ENCODE measurements at places on chromosomes 2 and 18.
A peak's percentile ranks its signal among the peaks of the same experiment; 100 is the strongest.

DNA sequence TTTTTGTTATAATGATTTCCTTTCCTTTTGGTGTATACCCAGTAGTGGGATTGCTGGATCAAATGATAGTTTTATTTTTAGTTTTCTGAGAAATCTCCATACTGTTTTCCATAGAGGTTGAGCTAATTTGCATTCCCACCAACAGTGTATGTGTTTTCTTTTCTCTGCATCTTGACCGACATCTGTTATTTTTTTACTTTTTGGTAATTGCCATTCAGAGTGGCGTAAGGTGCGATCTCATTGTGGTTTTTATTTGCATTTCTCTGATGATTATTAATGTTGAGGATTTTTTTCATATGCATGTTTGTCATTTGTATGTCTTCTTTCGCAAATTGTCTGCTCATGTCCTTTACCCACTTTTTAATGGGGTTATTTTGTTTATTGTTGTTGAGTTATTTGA is 58.1 kb downstream of the ARHGAP25 start:
- DNase-seq: no peak

DNA sequence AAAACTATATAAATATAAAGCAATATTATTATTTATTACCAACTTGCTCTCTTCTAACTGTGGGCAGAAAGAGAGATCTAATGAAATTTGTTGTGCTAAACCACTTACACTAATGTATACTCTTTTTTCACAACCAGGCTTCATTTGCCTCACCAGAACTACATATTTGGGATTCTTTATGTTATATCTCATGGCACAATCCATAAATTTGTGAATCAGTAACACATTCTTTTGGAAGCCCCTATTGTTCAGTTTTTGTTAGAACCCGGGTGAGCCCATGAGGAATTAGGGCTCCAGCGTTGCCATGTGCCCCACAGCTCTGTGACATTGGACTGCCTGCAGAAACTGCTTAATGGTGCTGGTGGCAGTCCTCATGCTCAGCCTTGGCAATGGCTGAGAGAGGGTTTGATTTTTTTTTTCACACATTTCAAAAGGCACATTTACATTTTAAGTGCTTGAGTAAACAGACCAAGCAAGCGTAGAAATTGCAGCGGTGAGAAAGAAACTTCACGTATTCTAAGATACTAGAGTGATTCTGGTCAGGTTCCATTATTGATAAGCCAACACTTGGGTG is 15.3 kb downstream of the VIT start:
- no peak for DNase-seq

DNA sequence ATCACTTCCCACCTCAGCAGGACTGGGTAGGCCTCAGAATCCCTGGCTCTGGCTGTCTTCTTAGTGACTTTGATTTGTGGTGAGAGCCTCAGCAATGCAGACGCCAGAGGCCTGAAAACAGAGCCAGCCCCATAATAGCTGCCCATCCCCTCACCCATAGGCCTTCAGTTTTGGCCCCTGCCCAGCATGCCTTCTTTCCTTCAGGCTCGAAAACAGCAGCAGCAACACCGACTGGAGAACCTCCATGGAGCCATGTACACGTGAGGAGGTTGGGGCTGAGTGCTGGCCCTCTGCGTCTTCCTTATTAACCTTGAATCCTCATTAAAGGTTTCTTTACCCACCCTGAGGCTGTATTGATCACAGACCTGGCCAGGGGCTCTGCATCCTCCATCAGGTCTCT is 1.7 kb downstream of the RNF181 start:
- DNase-seq: no peak

GRCh38 chr18:63578357-63578958 is 8.7 kb upstream of the SERPINB13 start:
- DNase-seq: peak; percentile 32

- DNase-seq: no peak
Observed at GRCh38 chr2:191626497-191627151, 51.3 kb upstream of the NABP1 start.

- no peak for DNase-seq
Observed at GRCh38 chr2:204109681-204110080, 173.1 kb downstream of the ICOS start.

GRCh38 chr18:21321711-21322110 is 79.7 kb downstream of the GREB1L start:
- DNase-seq: no peak

GRCh38 chr2:240797914-240798313 is 22.1 kb downstream of the KIF1A start:
- DNase-seq: no peak

GRCh38 chr2:132953771-132954170 is 283.8 kb upstream of the LYPD1 start:
- DNase-seq: no peak

DNA sequence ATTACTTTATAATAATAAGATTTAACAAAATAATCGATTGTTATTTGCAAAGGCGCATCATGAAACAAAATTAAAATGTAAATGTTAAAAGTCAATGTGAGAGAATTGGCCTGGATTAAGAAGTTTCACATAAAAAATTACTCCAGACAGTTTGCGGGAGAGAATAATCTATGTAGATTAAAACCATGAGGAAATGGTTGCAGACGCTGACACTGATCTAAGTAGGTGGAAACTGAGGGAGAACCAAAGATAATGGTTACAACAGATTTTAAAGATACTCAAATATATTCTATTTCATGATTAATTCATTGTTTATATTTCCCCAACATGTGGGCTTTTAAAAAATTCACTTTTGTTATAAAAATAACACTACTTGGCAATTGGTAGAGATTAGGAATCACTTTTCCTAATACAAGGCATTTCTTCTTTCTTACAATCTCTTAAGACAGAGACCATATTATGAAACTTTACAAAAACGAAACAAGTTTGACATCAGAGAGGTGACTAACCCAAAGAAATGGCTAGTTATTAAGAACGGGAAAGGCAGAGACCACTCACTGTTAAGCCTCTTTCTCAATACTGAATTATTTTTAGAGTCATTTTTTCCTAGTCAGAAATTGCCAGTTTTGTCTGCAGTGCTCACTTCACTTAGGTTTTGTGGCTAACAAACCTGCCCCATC is 1.6 kb downstream of the KANSL1L start:
- no peak for DNase-seq

DNA sequence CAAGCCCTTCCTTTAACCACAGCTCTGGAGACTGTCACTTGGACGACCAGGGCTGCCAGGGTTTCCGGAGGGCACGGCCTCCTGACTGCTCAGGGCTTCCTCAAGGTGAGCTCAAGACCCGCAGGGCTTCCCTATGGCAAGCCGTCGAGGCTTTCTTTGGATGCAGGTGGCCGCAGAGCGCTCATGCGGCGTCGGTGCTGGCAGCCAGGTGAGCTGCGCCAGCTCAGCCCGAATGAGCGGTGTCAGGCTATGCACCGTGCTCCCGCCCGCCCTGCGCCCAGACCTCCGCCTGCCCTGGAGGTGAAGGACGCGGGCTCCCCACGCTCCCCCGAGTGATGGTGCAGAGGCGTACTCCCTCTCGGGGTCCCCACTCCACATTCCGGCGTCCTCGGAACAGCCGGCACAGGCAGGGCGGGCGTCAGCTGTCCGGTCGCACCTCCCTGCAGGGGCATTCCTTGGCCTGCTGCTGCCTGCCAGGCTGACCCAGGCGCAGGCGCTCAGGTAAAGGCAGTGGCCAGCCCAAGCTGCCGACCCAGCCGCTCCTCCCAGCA is 20.8 kb upstream of the TUBB6 start:
- no peak for DNase-seq

GRCh38 chr2:158999458-158999857 is 31.0 kb downstream of the TANC1 start:
- no peak for DNase-seq

DNA sequence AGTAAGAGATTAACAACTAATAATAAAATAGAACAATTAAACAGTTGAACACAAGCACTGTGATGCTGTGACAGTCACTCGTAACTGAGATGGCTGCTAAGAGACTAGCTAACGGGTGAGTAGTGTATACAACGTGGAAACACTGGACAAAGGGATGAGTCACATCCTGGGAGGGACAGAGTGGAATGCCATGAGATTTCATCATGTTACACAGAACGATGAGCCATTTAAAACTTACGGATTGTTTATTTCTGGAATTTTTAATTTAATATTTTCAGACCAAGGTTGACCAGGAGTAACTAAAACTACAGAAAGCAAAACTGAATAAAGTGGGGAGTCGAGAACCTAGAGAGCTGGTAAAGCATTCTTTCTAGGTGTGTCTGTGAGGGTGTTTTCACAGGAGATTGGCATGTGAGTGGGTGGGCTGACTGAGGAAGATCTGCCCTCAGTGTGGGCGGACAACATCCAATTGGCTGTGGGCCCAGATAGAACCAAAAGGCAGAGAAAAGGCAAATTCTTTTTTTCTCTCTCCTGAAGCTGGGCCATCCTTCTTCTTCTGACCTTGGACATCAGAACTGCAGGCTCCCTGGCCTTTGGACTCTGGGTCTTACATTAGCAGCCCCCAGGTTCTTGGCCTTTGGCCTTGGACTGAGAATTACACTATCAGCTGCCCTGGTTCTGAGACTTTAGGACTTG is 14.6 kb downstream of the TMSB10 start:
- no peak for DNase-seq

GRCh38 chr18:32300914-32301313 is 111.1 kb downstream of the MEP1B start:
- DNase-seq: no peak

DNA sequence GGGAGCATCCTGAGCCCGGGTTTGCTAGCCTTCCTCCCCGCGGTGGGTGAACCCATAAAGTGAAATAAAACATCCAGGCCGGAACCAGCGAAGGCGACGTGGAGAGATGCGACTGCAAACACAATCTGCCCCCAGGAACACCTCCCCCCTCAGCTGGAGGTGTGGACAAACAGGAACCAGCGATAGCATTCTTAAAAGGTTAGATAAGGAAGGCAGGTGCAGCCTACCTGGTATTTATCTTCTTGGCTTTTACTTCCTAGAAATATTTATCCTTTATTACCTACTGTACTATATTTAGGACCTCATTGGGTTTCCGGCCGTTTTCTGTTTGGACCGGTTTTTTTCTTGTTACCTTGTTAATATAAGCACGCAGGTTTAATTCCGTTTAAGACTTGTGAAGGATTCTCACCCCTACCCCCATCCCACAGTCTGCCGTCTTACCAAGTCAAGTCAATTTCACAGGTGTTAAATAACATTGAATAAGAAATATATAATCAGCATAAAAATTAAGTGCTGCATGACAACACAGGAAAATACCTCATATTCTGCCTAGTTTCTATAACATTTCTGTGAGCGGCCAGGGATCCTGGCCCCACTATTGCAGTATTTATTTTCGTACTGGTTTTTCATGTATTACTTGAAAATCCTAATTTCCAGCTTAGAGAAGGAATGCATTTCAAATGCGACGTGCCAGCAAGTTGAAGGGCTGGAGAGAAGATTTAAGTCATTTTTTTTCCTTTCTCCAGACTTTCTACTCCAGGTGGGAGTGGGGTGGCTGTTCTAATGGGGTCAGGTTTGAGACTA is 224.0 kb upstream of the ID2 start:
- DNase-seq: no peak

GRCh38 chr2:43073401-43073825 is 153.0 kb downstream of the ZFP36L2 start:
- DNase-seq: no peak

GRCh38 chr2:226423498-226423960 is 376.1 kb downstream of the IRS1 start:
- DNase-seq: peak; percentile 7

DNA sequence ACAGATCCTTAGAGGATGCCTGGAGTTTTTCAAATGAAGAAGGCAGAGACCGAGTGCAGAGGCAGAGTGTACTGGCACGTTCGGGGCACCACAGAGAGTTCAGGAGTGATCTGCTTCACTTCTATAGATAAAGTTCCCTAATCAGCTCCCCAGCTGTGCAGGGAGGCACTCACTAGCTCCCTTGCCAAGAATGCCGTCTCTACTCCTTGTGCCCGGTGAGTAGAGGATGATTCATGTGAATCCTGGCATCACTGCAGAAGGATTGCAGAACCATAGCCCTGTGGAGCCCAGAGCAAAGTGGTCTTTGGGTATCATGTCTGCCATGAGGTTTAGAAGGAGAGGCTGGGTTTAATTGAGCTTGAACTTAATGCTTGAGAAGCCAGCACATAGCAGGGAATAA is 510.1 kb upstream of the RAB6C start:
- DNase-seq: no peak

- no peak for DNase-seq
Observed at GRCh38 chr2:4101936-4102335, 398.6 kb downstream of the DCDC2C start.

GRCh38 chr2:85470850-85471800 is 52.6 kb downstream of the SH2D6 start:
- no peak for DNase-seq

All from Jurkat, Clone E6-1 (cell line).